ENCODE measurements at places on chromosomes 2 and 18.

DNA sequence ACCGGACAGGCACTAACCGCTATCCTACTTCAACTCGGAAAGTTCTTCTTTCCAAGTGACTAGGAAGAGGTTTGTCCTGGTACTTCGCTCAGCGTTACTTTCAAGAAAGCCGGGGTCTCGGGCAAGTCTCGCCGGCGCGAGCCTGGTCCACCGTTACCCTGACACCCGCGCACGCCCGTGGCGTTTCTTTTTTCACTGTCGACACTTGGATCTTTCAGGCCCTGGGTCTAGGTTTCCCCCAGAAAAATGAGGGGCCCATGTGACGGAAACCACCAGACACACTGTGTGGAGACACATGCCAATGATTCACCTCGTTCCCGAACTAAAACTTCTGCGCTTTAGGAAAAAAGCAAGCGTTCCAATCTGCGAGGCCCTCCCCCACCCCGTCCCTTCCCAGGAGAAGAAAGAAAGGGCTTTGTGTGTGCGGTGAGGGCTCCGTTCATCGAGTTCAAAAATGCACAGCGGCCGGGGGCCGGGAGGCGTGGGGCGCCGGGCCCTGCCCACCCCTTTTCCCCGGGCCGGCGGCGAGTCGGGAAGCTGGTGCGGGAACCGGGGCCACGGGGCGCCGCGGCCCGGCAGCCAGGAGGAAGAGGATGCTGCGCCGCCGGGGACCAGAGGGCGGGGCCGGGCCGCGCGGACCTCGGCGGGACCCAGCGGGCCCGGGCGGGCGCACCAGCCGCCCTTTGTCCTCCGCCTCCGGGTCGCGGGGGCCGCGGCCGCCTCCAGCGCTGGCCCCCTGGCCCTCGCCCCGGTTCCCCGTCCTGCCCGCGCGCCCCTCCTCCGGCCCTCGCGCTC is 2.6 kb downstream of the ZNF521 start:
- no peak for DNase-seq

GRCh38 chr2:29923110-29923721 is 1.8 kb upstream of the ALK start:
- no peak for DNase-seq

GRCh38 chr2:237253046-237253702 is 160.8 kb downstream of the COL6A3 start:
- no peak for DNase-seq

- no peak for DNase-seq
These were observed 106.9 kb downstream of the HDAC4 start for GRCh38 chr2:239293775-239294430.

DNA sequence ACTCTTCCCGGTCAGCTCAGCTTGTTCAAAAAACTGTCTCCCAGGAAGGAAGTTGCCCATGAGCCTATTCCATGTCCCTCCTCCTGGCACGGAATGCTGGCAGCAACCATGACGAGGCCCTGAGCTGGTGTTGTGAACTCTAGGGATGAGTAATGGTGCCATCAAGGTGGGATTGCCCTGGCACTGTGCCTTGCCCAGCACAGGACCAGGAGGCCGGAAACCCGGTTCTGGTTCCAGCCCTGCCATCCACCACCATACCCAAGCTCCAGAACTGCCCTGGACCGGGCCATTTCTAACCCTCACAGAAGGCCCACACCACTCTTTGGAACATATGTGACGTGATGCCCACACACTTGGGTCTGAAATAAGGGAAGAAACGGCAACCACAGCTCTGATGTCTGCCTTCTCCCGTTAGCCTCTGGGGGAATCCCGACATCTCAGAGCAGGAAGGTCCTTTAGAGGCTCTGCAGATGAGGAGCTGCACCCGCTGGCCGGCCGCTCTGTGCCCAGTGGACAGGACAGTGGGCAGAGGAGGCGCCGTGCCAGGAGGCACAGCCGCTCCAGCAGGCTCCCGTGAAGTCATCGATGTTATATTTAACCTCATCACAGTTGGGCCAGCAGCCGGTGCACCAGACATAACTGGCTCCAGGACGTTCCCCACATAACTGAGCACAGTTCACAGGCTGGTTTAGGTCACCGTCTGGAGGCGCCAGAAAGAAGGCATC is 462.1 kb upstream of the ID2 start:
- no peak for DNase-seq

- DNase-seq, result no peak
These were observed 324.6 kb downstream of the DYSF start for GRCh38 chr2:71777946-71778345.

DNA sequence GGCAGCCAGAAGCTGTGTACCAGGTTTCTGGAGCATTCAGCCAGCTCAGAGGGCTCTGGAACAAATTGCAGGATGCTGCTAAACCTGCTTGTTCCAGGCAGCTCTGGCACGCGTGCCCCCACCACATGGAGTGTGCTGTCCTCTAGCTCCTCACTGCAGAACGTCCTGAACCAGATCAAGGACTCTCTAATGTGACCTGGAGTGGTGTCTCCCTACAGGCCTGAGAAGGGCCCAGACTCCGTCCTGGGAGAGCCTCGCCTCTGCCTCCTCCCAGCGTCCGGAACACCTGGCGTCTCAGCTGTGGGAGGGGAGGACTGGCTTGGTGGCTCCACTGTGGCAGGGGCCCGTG is 115.6 kb upstream of the GPC1 start:
- no peak for DNase-seq

DNA sequence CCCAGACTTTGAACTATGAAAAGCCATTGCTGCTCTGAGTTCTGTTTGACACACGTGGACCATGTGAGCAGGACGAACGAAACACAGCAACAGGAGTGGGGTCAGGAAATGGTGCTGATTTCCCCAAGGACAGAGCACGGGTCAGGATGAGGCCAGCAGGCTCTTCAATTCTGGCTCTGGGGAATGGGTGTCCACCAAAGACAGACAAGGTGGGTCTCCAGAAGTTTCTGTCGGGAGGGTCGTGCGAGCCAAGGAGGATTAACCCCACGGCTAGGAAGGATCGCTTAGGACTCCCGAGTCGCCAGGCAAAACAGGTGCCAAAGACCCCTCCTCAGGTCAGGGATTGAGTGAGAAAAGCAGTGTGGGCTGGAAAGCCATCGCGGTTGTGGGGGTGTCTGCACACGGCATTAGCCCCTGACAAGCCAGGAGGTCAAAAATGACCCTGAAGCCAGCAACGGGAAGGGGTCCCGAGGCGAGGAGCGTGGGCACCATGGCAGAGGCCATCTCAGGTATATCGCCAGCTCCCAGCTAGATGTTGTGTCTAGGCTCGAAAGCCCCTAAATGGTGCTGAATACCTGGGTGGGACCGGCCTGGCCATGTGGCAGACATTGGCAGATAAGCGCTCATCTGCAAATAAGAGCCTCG is 213.9 kb upstream of the SALL3 start:
- no peak for DNase-seq

- no peak for DNase-seq
These were observed 233.7 kb upstream of the MEIS1 start for GRCh38 chr2:66201242-66201641.

GRCh38 chr2:67374949-67375348 is 22.2 kb upstream of the ETAA1 start:
- no peak for DNase-seq

- DNase-seq, result no peak
These were observed 8.6 kb downstream of the AMMECR1L start for GRCh38 chr2:127877136-127877535.

DNA sequence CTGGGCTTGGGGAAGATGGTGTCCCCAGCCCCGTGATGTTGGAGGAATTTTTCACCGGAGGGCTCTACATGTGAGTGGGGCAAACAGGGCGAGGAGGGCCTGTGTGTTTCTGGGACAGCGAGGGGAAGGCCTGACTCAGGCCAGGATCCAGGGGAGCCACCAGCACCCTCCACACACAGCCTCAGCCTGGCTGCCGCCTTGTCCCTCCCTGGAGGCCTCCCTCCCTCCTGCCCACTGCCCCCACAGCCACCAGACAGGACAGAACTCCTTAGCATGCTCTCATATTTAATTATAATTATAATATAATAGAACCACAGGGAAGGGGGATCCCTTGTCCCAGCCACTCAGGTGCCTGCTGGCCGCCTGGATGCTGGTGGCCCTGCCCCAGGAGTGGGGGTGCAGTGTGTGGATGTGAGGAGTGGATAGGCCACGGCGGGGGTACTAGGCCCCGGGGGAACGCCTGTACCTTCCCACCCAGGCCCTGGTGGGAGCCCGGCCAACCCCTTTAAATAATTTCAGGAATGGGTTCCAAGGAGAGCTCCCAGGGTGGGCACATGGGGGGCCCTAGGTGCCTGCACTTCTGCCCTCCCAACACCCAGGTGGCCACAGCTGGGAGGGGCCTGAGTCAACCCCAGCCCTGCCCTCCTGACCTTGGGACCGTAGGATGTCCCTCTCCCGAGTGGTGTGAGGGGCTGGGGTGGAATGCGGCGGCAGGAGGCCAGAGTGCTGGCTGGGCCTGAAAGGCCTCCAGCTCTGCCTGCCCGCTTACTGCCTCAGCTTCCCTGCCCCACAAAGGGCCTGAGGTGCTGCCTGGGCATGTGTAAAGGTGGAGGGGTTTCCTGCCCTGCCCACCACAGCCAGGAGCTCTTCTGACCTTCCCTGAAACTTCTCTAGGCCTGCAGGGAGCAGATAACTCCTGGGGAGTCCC is 8.8 kb downstream of the PDCD1 start:
- DNase-seq, result no peak

DNA sequence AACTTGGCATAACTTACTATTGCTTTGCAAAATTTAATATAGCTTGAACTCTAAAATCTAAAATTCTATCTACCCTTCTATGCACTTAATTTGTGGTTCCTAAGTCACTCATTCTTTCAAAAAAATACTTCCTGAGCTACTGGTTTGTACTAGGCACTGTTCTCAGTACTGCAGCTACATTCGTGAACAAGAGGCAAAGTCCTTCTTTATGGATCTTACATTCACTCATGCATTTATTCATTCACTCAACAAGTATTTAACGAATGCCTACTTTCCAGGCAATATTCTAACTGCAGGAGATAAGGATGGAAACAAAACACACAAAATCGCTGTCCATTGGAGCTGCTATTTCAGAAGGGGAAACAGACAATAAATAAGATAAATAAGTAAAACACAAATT is 104.8 kb downstream of the NBAS start:
- no peak for DNase-seq
